H9 (cell line): ENCODE measurements at places on chromosomes 2 and 18. TPM values are rescaled to one million over a fixed set of nuclear protein-coding genes. Genes with fewer than 3 reads are reported as not detected.
A peak's percentile ranks its signal among the peaks of the same experiment; 100 is the strongest.

DNA sequence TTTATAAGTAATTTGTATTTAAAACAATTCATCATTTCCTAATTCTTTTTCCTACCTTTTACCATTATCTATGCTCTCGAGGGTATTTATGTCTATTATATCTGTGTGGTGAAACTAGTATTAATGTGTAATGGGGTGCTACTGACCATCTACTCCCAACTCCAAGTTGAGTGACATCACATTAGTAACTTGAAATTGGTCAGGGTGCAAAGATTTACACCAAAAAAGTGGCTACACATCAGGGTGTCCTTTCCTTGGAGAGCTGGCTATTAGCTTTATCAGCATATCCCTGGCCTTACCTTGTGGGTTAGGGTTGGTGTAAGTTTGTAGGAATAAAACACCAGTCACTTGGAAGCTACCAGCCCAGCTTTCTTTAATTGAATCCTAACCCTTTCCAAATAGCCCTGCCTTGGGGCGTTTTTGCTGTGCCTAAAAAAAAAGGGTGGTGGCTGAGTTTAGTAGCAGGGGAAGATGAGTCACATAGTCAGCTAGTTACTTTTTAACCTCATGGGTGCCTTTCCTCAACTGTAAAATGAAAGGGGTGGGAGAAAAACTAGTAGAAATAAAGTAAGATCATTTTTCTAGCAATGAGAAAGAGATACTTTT lies 14.0 kb downstream of the ANXA4 start:
- DNase-seq: no peak

DNA sequence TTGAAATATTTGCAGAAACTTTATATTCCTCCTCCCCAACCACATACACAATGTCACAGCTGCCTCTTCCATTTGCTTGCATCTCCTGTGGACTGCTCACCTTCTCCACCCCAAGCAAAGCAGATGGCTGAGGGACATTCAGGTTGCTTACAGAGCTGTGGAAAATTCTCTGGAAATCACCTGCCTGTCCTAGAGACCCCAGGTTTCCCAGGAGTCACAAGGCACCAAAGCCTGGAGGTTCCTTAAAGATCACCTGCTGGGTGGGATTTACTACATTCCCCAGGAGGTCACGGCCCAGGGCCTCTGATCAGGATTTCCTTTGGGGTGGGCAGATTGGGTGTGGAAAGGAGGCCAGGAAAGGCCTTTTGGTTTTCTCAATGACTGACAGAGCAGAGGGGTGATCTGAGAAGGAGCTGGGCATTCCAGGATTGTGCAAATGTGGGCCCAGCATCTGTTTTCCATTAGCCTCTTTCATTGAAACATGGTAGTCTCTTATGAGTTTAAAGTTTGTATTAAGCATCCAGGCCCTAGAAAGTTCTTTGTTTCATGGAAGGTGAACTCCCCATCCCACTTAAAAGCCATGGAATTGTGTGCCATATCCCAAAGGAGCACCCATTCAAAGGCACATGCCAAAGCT lies 410.7 kb upstream of the TNP1 start:
- DNase-seq: no peak

DNA sequence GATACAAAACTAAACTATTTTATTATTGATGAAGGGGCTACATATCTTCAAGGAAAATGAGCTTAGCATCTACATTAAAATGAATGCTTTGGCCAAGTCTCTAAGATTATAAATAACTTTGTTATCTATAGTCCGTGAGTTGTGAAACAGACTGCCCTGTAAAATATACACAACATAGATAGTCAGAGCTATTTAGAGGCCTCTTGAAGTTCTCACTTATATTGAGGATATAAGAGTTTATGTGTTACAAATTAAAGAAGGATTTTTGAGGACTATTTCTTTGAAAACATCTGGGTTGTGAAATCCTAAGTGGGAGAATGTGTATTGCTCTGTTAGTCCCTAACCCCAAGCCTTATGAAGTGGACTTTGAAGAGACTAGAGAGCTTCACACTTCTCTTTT lies 292.0 kb upstream of the CDH2 start:
- no peak for DNase-seq

GRCh38 chr18:31778391-31778950 lies 17.8 kb upstream of the SLC25A52 start:
- DNase-seq: no peak

DNA sequence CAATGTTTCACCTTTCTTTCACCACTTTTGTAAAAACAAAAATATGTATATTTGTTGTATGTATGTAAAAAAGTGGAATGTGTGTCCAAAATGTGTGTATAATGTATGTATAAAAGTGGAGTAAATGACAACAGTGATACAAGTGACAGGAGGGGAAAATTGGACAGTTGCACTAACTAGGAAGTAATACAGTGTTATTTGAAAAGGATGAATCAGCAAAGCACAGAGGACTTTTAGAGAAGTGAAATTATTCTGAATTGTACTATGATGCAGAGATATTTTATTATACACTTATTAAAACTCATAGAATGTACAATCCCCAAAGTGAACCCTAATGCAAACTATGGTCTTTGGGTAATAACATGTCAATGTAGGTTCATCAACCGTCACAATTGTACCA lies 331.3 kb upstream of the CNTNAP5 start:
- DNase-seq: no peak

GRCh38 chr2:212726403-212726802 lies 187.8 kb upstream of the ERBB4 start:
- DNase-seq: peak; percentile 31

DNA sequence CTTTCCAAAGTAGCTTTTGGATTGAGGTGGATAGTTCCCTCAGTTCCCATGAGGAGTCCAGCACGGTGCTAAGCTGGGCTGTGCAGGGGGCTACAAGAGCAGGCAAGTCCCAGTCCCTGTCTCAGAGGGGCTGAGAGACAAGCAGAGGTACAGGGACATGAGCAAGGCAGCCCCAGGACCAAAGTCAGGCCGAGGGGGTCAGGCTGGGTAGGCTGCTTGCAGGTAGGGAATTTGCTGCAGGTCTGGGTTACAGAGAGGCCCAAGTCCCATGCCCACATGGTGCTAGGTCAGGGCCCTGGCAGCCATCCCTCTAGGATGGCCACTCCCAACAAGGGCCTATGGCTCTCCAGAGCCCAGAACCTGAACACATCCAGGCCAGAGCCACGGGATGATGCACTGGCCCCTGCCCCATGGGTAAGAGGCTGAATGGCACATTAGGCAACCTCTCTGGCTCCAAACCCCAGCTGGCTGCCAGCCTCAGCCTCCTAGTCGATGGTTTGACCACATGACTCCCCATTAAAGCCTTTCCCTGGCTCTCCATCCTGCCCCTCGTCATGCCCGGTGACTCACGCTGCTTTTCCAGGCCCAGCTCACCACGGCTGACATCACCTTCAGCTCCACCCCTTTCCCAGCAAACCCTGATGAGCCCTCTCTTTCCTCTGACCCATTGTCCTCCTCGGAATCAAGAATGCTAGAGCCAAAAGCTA lies 83.7 kb downstream of the SDC1 start:
- peak; percentile 50 for DNase-seq

DNA sequence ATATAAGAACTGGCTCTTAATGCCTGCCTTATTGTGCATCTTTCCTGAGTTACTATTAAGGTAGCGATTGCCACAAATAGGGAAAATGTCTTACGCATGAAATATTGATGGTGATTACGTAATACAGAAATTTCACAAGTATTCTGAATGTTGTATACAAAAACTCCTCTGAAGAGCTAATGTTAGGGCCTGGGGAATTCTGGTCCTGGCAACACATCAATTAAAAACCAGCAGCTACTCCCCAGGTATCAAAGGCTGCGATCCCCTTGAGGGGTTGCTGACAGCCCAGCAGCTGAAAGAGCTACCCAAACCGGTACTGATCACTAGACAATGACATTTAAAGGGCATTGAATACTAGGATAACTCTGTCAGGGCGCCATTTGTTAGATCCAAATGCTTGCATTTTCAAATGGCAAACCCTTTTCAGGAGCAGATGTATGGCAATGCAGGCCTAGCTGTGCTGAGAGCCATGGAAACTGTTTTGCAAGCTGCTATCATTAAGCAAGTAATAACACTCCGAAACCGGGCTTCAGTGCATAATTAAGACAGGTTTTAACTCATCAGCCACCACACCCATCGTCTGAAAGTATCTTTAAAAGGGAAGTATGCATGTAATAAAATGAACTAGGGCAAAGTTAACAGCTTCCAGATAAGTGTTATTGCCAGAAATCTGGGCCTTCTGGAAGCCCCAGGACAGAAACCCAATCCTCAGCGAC lies 78.4 kb downstream of the CLHC1 start:
- DNase-seq: no peak

DNA sequence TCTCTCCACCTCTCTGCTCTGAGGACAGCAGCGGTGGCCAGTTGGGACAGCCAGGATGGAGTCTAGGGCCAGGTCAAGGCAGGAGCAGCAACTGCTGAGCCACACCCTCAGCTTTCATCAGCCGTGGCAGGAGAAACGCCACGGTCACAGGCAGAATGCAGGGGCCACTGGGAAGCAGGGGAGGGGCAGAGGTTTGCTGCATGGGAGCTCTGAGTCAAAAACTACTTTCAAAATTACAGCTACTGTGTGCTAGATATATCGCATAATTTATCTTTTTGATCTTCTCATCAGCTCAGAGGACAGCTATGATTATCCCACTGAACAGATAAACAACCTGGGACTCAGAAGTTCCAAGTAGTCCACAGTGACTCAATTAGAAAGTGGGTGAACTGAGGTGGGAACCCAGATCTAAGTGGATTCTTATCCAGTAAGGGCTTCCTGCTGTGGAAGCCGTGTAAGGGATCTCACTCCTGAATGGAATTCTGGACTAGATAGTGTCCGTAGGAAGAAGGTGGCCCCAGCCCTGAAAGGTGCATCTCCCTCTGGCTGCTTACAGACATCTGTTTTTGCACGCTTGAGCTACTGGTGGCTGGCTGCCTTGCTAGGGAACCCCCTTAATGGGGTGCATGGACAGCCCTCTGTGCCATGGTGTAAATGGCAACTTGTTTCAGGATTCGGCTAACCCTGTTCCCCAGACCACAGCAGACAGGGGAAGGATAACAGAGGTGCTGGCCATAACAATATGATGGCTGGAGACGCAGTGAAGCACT lies 194.6 kb upstream of the SMAD2 start:
- no peak for DNase-seq

GRCh38 chr2:160703648-160704585 lies 210.3 kb upstream of the RBMS1 start:
- peak; percentile 46 for DNase-seq

DNA sequence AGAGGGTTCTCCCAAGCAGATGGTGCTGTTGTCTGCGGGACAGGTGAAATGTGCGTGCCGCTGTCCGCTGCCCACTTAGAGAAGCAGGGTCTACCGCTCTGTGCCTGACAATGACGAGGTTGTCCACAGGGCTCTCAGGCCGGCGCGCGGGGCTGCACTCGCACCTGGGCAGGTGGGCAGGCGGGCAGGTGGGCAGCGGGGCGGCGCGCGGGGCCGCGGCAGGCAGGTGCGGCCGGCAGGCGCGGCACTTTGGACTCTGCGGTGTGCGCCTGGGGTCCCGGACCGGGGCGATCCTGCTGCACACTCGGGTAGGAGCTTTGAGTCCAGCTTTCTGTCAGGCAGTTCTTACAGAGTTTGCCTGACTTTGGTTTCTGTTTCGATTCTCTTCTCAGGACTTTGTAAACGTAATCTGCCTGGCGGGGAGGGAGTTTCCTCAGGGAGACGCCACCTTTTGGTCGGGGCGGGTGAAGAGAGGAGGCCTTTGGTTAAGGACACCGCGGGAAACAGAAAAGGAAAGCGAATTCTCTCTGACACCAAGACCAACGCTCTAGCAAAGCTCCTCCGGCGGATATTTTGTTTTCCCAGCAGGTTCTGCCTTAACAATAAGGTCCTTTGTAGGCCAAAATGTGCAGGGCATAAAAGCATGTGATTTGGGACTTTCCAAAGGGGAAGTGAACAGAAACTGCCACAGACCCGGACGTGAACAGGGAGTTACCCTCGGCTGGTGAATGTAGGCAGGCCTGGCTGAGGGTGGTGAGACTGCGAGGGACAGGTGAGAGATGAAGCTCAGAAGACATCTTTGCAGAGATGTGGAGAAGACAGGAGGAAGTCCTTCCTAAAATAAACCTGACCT lies at the start of gene IFIH1:
Gene IFIH1, minus strand, starts transcription at position 357 of the 853 bp plus-strand sequence. CDS start 377 bp downstream, outside the sequence.
- DNase-seq: peak; percentile 73

DNA sequence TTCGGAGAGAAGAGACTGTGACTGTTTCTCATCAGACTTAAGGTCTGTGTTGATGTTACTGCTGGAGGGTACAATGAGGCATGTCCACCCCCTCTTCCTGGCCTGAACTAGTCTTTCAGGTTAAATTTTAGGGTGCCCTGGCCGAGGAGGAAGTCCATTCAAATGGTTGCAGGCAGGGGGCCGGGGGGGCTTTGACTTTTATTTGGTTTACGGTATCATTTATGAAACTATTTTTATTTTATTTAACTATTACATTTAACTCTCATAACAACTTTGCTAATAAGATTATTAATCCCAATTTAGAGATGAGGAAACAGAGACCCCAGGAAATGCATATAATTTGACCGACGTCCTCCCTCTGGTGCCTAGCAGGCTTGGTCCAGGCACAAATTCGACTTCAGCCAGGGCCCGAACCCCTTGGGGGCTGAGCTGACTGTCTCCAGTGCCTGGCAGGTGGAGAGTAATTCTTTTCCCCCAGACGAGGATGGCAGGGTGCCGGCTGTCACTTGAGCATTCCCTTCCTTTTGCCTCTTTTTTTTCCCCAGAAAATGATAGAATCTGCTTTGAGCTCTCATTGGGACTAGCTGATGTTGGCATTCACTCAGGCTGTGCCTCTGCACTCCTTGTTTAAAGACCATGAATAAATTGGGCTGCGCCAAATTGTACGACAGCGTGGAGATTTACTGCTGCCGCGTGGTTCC lies 255.3 kb upstream of the SALL3 start:
- peak; percentile 14 for DNase-seq

GRCh38 chr18:73948497-73948896 lies 199.1 kb downstream of the FBXO15 start:
- no peak for DNase-seq

DNA sequence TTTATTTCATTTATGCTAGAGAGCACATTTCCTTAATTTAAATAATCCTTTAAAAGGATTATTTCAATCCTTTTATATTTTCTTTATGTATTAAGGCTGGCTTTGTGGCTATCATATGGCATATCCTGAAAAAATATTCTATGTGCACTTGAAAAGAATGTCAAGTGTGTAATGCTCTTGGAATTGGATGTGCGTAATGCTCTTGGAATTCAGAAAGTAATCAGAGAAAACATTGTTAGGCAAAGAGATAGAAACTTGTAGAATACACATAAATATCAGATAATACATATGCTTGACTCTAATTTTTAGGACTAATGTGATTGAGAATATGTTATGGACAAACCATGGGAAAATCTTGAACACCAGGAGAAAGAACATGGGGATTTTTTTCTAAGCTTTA lies 197.5 kb upstream of the COL3A1 start:
- DNase-seq: no peak

Gene AQP12B
- not detected in 2 replicates for total RNA-seq

Gene SLC39A10
- total RNA-seq: 156 and 161 TPM in 2 replicates

Gene FBXO11
- total RNA-seq: 66.1 and 68.8 TPM in 2 replicates

Gene RNF152
- total RNA-seq: 2.3 and 2.6 TPM in 2 replicates

Gene CYP27A1
- total RNA-seq: 3.1 and 3.4 TPM in 2 replicates

Gene PRKCE
- total RNA-seq: 1.3 TPM in 2 replicates

Gene FSHR
- total RNA-seq: not detected in 2 replicates

Gene REG3G
- not detected in 2 replicates for total RNA-seq

Gene NPPC
- total RNA-seq: 1.1 and 1.2 TPM in 2 replicates

Gene THOC1
- total RNA-seq: 64.0 and 74.5 TPM in 2 replicates
